Stimulated activated CD4-positive, alpha-beta T cell treated with anti-CD3 and anti-CD28 coated beads, Interleukin-15, amount 100 ng/mL, for 24 hours (primary cell): ENCODE measurements at places on chromosomes 2 and 18.

- no peak for DNase-seq
These were observed 352.6 kb upstream of the CWC22 start for GRCh38 chr2:180359522-180360282.

DNA sequence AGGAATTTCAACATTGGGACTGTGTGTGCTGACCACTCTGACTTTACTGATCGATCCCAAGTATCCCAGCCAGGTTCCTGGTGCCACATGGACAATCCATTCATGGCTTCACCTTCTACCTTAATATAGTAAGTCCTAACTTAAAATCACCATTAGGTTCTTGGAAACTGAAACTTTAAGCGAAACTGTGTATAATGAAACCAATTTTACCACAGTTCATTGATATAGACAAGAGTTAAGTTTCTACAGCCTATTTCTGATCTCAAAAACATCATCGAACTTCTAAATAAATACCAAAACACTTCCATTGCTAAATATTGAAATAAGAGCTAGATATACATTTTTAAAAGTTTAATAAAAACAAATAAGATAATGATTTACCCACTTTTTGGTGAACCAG lies 4.4 kb upstream of the EXOC6B start:
- DNase-seq: no peak

- DNase-seq: peak; percentile 58
These were observed 552 bp upstream of the MXD1 start for GRCh38 chr2:69914164-69914949.

- DNase-seq: no peak
These were observed 132.2 kb downstream of the SMAD7 start for GRCh38 chr18:48818329-48819254.

GRCh38 chr2:233430081-233430480 lies 75.8 kb downstream of the DGKD start:
- no peak for DNase-seq

- DNase-seq: no peak
These were observed 1029.9 kb upstream of the PIK3C3 start for GRCh38 chr18:40925071-40925541.

DNA sequence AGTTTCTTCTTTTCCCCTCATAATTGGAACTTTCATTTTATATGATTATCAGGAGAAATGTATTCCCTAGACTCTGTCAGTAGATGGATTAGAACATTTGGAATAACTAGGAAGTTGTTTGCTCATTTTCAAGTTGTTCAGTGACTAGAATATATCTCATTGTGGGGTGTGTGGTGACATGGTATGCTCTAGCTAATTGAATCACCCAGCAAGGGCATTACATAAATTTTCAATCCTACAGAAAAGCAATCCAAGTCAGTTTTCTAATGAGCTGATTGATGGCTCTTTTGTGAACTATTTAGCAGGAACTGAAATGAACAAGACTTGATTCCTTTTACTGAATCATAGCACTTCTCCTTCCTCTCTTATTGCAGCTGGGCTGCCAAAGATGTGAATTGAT lies 461.4 kb downstream of the TGIF1 start:
- DNase-seq: no peak

GRCh38 chr2:183564726-183565125 lies 440.5 kb downstream of the NUP35 start:
- DNase-seq: no peak

DNA sequence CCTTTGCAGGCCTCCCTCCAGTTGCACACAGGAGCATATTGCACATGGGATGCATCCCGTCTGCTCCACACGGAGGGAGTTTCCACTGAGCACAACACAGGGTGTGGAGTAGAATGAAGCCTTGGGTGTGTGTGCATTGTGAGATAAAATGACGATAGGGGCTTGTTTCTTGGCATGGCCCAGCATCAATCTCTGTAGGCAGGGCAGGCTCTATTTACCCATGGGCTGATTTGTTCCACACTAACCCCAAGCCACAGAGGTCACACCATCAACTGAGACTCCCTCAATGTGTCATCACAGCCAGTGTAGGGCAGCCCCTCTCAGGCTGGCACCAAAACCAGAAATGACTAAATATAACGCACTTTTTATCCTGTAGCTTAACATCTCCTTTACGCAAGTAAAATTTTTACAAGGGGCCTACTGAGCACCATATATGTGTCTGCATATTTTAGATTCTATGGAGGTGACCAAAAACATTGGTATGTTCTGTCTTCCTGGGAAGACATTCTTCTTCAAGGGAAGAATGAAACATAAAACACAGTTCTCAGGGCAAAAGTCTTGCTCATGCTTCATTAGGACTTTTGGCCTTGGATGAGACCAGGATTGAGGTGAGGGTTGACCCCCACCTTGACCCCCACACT lies 2.7 kb upstream of the GKN1 start:
- no peak for DNase-seq

GRCh38 chr2:3457524-3458395 lies 61.6 kb downstream of the ADI1 start:
- no peak for DNase-seq

GRCh38 chr2:222693837-222694236 lies 22.4 kb downstream of the MOGAT1 start:
- DNase-seq: no peak

- DNase-seq: no peak
These were observed 25.5 kb downstream of the PIAS2 start for GRCh38 chr18:46891742-46892214.

GRCh38 chr2:191038741-191039140 lies 24.8 kb upstream of the STAT1 start:
- no peak for DNase-seq

DNA sequence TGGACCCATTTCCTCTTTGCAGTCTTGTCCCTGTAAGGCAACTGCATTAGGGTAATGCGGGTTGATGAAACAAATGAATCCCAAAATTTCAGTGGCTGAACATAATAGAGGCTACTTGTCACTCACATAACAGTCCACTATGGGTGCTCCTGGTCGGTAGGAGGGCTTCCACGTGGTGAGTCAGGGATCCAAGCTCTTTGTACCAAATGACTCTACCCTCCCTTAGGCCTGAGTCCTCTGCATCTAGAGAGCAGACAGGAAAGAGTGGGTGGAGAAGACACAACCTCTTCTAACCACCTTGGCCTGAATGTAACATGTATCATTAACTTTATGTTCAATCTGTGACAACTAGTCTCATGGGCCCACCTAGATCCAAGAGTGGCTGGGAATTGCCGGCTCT lies 86.2 kb upstream of the HAAO start:
- DNase-seq: peak; percentile 41

DNA sequence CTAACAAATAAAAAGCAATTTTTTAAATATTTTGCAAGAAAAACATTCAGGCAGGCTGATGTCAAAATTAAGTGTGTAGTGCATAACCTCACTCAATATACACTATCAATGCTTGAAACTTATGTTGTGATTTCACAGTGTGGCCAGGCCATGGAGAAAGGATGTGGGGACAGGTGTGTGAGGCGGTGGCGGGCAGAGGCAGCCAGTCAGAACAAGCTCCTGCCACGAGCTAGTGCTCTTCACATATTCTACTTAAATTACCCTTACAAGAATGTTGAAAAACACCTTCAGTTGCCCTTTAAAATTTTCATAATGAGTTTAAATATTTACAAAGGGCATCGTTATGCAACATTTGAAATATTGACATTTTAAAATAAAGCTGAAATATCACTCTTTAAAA lies 43.2 kb downstream of the CYB5A start:
- peak; percentile 19 for DNase-seq

DNA sequence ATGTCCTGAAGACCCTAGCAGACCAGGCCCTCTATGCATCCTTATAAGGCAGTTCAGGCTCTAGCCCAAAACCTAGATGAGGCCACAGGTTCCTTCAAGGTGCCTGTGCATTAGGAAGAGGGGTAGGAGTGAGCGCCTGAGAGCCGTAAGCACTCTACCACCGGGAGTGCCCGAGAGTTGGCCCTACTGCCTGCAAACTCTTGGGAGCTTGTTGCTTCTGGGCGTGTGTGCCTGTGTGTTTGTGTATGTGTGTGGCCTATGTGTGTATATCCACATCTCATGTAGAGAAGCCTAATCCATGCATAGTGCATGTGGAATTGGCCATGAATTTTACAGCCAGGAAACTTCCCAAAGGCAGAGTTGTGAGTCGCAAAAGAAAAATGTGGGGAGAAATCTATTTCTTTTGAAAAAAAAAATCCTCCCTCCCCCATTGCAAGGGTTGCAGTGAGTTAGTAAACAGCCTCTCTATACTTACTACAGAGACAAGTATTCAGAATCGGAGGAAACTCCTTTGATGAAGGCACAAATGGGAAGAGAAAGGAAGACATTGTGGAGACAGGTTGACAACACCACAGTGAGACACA lies 96.8 kb downstream of the ADD2 start:
- DNase-seq: no peak

DNA sequence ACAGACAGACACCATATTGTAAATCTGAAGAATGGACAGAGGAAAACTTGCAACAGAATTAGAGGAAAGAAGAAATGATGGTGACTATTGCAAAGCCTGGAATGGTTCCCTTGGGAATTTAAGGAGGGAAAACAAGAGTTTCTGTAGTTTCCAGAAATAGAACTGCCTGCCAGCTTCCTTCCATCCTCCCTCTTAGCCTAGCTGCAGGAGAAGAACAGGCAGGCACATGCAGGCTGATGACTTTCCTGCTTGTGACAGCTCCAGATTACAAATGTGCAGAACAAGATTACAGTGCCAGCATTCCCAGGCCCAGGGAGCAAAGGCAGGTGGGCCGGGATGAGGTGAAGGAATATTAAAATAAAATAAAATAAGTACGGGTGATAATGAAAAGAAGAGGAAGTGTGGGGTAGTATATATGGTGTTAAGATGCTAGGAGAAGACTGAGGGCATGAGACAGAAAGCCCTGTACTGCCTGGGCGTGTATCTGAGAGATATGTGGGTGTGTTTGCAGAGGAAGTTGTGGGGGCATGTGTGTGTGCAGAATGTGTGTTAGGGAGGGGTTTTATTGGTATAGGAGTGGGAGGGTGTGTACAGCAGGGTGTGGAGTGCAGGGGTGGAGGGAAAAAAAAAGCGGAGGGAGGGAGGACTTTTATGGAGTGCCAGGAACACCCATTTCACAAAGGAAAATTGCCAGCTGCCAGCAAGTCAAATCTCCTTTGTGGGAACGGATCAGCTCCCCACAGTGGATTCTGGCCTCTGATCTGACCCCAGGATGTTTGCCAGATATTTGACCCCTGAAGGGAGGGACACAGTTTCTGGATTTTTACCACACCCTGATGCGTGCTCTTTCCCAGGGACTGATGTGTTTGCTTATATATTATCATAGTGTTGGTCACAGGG lies 43.9 kb upstream of the NEMP2 start:
- DNase-seq: no peak

DNA sequence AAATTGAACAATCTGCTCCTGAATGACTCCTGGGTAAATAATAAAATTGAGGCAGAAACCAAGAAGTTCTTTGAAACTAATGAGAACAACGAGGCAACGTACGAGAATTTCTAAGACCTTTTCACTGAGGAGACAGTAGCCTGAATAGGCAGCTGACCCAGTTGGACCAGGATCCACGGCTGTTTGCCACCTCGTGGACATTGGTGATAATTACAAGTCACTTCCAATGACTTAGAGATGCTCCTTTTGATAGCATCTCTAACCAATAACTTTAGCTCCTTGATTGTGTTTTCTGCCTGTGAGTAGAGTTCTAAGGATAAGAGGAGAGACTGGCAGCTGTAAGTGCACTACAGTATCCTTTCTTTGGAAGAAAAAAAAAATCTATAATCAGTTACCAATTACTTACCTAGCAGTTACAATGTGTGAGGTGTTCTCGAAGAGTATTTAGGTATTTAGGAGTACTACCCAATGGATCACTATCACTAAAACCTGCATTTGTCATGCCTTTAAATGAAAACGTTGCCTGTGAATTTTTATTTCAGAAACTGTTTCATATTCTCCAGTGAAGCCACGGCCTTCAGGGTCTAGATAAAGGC lies 31.3 kb upstream of the CNTNAP5 start:
- peak; percentile 15 for DNase-seq
